ENCODE measurements at places on chromosomes 16 and 17.

GRCh38 chr17:8413328-8413727, 15.7 kb upstream of the RNF222 start:
- DNase-seq, result no peak

GRCh38 chr16:76956394-76956793, 234.6 kb upstream of the MON1B start:
- DNase-seq, result no peak

DNA sequence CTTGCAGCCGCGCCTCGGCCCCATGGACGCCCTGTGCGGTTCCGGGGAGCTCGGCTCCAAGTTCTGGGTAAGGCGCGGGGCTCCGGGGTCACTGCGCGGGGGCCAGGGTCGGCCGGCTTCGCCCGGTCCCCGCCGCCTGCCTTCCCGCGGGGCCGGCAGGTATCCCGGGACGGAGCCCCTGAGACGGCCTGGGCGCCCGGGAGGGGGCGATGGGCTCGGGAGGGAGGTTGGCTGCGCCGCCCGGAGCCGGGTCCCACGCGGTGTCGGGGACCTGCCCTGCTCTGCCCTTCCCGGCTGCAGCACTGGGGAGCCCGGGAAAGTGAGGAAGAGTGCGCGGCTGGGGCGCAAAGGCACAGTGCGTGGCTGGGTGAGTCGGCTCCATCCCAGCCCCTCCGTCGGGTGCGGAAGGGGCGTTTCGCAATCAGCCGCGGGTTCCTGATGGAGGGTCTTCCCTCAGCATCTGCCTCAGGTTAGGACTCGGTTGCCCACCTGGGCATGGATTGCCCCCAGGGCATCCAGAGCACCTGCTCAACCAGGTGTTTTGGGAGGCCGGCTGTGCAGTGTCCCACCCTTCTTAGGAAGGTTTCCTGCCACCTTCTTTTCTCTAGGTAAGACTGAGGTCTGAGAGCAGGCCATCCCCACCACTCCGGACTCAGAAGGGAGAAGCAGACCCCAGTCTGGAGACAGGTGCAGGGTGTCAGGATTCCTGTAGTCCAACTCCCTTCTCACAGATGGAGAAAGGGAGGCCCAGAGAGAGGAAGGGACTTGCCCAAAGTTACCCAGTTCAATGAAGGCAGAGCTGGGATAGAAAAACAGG, 442 bp downstream of the ABCC3 start:
- DNase-seq, result no peak

DNA sequence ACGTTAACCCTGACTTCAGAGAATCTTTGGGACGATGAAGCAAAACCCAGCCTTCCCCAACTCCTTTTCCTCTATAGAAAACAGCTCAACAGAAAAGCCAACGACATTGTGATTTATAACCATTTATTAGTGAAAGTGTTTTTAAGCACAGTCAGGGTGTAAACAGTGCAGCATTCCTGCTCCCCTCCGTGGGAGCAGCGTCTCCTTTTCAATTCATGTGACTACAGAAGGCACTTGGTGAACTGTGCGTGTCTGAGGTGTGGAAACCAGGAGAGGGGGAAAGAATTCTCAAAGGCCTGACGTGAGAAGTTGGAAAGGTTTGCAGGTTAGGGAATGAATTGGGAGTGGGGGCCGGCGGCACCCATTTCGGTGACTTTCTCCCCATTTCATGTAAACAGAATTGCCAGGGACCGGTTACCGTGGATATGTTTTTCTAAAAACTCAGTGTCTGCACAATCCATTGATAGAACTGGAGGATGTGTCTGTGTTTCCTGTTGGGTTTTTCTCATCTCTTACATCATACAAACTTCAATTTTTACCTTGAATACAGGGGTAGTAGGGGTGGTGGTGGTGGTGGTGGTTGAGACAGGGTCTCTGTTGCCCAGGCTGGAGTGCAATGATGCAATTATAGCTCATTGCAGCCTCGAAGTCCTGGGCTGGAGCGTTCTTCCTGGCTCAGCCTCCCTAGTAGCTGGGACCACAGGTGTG, 53.1 kb downstream of the NDE1 start:
- no peak for DNase-seq

GRCh38 chr16:84410361-84411138, 42.2 kb downstream of the ATP2C2 start:
- DNase-seq, result no peak

GRCh38 chr17:70100983-70101382, 26.0 kb downstream of the KCNJ16 start:
- DNase-seq, result no peak

DNA sequence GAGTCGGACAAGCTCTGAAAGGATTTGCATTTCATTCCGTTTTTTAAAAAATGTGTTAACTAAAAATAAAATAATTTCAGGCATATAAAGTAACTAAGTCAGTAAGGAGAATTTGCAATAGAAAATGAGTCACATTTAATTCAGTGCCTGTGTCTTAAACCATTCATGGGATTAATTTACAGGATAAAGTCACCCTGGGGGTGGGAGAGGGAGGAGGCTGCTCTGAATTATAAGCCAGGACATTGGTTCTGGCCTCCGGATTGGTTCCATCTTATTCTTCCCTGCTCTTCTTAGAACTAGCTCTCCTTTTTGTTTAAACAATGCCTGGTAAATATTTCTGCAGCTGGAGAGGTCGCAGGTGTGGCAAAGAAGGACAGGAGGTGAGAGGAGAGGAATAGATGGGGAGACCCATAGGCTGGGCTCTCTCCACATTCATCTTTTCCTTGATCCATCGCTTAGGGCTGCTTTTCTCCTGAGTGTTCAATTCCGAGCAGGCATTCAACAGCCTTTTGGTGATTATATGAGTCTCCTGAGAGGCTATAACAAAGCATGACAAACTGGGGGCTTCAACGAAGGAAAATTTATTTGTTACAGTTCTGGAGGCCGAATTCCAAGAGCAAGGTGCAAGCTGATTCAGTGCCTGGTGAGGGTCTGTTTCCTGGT, 319.2 kb downstream of the PHKB start:
- no peak for DNase-seq

DNA sequence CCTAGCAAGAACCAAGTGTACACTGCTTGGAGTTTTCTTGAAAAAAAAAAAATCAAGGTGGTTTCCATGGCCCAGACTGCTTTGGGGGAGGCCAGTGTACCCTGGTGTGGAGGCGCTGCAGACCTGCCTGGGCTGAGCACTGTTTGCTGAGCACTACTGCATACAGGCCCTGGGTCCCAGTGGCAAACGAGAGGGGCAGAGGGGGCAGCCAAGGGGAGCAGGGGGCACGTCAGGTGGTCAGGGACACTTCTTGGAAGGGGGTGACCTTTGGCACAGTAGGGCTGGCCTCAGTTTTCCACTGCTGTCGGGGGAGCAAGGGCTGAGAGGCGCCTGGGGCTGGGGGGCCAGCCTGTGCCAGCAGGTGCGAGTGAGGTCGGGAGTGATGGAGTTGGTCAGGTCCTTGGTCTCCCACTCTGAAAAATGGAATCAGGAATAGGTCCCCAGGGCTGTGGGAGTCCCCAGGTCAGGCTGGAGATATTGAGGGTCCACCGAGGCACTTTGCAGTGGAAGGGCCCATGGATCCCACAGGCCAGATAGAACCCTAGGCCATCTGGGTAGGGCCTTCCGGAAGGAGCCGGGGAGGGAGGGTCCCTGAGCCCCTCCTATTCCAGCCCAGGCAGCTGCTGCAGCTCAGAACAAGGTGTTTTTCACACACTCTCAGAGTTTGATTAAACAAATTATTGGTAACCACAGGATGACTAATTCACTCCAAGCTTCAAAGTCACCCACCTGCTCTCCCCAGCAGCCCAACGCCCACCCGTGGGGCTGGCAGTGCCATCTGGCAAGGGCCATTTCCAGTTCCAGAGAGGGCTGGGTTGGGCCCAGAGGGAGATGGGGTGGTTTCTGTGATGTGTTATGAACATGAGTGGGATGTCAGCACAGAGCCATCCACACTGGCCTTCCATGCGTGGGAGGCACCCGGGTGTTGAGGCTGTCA, 3.5 kb downstream of the ZFPM1 start:
- DNase-seq, result peak; percentile 39

- no peak for DNase-seq
Observed at GRCh38 chr17:80097127-80097621, 4.2 kb upstream of the GAA start.

- no peak for DNase-seq
Observed at GRCh38 chr16:23857256-23857880, 21.6 kb downstream of the PRKCB start.

DNA sequence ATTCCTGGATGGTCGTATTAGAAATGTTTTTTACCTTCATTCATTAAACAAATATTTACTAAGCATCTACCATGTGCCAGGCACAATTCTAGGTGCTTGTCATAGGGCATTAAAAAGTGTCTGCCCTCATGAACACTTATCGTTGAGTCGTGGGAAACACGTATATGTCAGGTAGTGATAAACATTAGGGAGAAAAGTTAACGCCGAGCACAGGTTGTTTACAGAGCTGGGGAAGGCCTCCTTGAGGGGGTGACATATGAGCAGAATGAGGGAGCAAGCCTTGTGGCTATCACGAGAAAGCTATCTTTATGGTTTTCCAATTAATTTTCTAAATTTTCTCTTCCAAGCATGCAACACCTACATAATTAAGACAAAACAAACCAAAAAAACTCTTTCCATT, 985 bp upstream of the ZNF213 start:
- no peak for DNase-seq

- no peak for DNase-seq
Observed at GRCh38 chr16:78098595-78099270, 721 bp upstream of the WWOX start.

DNA sequence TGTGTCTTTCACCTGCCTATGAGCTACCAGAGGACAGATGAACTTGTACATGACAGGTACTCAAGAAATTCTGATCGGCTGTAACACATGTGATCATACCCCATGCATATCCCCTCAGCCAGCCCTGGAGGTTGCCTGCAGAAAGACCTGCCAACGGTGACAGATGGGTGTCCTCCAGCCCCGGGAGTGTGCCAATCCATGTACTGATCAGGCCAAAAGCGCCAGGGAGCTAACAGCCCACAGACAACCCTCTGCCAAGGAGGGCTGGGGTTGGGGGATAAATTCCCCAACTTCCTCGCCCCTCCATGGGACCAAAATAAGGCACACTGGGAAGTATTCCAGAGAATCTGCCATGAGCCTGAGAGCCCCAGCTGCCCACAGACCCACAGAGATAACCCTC, 189.4 kb downstream of the CCT6B start:
- DNase-seq, result no peak

GRCh38 chr17:83136156-83136555, 56.7 kb downstream of the METRNL start:
- no peak for DNase-seq

GRCh38 chr16:66934138-66934838, at the start of gene CIAO2B:
TSS of gene CIAO2B (minus strand) at chr16:66934402. CDS start at chr16:66934364, 38 bp downstream.
- peak; percentile 86 for DNase-seq

GRCh38 chr17:38738007-38738662, 8.0 kb downstream of the CISD3 start:
- DNase-seq, result no peak

DNA sequence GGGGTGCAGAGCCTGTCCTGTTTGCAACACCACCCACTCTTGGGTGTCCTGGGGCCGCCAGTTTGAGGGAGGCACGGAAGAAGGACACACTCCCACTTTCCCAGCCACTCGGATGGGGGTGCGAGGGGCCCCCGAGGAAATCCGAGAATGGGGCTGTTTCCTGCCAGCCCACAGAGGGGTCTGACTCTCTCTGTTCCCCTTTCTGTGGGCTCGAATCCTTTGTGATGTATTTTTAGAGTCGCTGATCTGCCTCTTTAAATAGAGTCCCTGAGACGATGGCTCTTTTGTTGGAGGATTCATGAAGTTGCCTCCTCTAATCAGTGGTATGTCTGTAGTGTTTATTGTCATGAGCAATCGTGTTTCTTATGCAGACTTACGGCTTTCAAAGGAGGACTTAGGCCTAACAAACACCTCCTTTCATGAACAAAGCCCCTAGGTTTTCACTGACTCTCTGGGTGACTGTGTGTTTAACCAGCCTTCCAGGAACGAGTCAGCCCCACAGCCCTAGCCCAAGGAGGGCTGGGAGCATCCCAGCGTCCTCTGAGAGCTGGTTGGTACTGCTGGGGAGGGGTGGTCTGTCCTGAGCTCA, 29.1 kb downstream of the CIBAR2 start:
- DNase-seq, result no peak
